ENCODE measurements at places on chromosomes 16 and 17.
A peak's percentile ranks its signal among the peaks of the same experiment; 100 is the strongest.

GRCh38 chr17:30921544-30922196 lies at the start of gene ADAP2:
ADAP2 (plus strand) TSS chr17:30921945; CDS start chr17:30922015, 70 bp downstream.
- DNase-seq = no peak

DNA sequence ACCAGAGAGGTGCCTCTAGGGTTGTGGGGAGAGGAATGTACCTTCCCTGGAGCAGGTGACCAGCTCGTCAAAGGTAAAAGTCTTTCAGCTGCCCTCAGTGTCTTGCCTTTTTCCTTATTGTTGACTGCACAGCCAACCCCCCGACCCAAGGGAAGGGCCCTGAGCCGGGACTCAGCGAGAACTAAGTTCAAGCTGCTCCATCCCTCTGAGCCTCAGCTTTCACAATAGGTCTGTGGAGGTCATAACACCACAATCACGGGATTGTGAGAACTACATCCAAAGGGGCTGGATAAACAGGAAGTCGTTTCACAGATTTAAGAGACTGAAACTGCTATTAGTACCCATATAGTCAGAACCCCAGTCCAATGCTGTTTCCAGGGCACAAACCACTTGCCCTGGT lies 2.6 kb upstream of the KRT36 start:
- no peak for DNase-seq

DNA sequence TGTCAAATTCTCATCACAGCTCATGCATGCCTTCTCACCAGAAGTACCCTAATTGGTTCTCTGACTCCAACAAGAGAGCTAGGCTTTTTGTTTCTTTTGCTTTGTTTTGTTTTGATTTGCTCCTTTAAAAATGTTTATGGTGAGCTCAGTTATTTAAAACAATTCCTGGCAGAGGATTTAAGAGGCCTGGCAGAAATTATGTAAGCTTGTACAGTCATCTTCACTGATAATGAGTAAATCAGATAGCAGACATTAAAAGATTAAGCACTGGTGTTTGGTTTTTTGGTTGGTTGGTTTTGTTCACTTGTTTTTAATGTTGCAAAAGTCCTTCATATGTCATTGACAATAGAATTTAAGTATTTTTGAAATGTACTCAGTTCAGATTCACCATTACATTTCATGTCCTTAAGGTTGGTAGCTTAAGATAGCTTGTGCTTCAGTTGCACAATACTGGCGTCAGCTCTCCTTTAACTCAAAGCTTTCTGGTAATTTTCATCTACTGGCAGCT lies 378.9 kb downstream of the CDH13 start:
- no peak for DNase-seq

- DNase-seq = no peak
Measured at GRCh38 chr16:84531671-84532111, 27.2 kb upstream of the MEAK7 start.

GRCh38 chr16:70808371-70808770 lies 7.4 kb upstream of the VAC14 start:
- DNase-seq = no peak

DNA sequence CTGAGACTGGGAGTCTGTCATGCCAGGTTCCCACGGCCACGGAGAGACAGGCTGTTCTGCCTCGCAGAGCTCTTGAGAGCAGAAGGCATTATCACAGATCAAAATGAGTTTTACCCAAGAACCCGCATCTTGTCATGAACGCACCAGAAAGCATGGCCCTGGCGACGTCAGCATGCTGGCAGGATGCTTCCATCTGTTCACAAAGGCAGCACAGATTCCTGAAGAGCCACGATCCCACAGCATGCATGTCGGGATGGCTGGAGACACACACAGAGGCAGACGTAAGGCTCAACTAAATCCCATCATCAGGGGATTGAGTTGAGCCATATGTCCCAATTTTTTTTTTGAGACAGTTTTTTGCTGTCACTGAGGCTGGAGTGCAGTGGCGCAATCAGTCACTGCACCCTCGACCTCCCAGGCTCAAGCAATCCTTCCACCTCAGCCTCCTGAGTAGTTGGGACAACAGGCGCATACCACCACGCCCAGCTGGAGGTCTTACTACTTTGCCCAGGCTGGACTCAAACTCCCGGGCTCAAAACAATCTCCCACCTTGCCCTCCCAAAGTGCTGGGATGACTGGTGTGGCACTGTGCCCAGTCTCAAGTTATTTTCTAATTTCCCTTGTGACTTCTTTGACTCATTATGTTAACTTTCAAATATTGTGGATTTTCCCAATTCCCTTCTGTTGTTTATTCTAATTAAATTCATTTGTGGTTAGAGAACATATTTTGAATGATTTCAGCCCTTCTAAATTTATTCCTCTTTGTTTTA lies 11.1 kb downstream of the FANCA start:
- no peak for DNase-seq

DNA sequence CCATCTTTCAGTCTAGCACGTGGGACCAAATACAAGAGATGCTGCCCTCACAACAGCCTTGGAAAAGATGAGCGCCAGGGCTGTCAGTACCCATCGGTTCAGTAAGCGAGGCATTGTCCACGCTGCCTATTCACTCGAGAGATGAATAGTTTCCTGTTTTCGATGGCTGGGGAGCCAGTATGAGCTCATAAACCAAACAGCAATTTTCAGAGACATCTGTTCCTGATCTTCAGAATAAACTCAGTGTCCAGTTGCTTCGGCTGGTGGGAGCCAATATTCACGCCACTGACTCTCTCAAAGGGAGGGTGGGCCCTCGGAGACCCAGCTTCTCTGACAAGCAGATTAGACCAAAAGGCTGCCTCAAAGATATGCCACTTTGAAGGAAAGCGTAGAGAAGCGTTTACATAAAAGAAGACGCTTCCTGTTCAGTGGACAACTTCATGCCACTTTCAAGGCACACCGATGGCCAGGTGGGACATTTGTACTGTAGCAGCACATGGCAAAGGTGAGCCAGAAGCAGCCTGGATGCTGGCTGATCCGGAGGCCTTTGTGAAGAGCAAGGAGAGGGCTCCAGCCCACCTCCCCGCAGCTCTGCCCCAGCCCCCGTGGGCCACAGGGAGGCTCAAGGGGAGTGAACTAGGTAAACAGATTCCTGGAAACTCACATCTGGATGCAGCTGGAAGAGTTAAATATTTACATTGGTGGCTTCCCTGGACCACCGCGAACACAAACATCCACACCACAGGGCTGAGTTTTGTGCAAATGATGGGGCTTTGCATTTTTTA lies 6.0 kb downstream of the TIMM22 start:
- no peak for DNase-seq

DNA sequence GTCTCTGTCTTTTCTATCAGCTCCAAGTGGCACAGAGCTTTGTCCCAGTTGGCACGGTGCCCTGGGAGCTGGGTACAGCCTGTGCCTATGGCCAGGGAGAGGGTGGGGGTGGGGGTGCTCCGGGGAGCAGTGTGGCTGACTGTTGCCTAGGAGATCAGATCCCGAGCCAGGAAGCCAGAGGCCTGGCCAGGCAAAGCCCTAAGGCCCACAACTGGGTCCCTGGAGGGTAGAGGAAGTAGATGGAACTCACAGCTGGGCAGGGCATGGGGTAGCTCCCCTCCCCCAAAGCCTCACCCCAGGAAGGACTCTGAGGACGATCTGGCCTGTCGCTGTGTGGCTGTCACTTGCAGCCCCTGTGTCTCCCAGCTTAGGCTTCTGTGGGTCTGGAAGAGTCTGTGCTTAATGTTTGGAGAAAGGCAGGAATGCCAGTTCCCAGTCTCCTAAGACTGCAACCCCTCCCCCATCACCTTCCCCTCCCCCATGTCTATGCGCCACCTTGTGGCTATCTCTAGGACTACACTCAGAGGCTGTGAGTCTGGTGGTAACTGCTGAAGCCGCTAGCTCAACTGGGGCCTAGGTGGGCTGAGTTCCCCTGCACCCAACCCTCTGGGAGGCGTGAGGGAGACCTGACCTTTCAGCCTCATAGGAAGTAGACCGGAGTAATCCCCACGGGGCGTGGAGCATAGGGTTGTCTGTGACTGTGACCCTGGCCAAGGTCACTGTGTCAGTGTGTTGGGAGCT lies 12.6 kb downstream of the THRA start:
- DNase-seq = no peak

GRCh38 chr16:79532785-79533184 lies 67.8 kb downstream of the MAF start:
- no peak for DNase-seq

DNA sequence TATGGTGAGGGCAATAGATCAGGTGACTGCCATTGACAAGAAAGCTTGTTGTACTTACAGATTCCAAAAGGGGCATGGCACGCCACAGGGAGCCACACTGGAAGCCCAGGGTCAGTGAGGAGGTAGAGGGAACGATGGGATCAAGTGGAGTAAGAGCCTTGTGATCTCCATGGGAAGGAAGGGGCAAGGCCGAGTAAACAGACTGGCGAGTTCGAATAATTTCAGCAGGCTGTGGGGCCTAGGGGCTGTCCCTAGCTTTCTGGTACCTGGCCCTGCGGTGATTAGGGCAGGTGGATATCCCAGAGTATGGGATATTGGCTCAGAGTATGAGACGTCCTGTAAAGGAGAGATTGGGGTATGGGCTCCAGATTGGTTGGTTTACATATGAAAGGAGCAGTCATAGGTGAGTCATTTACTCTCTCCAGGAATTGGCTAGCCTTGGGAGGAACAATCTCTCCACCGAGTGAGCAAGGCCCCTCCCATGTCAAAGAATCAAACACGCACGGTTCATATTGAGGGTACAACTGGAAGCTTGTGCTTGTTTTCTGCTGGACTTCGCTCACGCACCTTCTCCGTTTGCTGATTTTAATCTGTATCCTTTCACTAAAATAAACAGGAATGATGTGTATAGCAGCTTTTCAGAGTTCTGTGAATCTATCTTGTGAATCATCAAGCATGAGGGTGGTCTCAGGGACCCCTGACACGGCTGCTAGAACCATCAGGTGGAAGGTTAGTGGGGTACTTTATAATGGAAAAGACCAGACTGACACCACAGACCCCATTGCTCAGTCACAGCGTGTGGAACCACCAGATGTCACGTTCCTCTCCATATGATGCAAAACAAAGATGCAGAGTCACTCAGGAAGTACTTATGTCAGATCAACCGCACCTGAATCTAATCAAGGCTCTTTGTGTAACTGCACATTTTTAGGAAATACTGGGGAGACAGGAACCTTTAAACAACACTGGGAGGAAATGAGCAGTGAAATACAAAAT lies 27.9 kb downstream of the GABARAPL2 start:
- no peak for DNase-seq

GRCh38 chr17:61294777-61295176 lies 104.9 kb upstream of the TBX2 start:
- peak; percentile 54 for DNase-seq

DNA sequence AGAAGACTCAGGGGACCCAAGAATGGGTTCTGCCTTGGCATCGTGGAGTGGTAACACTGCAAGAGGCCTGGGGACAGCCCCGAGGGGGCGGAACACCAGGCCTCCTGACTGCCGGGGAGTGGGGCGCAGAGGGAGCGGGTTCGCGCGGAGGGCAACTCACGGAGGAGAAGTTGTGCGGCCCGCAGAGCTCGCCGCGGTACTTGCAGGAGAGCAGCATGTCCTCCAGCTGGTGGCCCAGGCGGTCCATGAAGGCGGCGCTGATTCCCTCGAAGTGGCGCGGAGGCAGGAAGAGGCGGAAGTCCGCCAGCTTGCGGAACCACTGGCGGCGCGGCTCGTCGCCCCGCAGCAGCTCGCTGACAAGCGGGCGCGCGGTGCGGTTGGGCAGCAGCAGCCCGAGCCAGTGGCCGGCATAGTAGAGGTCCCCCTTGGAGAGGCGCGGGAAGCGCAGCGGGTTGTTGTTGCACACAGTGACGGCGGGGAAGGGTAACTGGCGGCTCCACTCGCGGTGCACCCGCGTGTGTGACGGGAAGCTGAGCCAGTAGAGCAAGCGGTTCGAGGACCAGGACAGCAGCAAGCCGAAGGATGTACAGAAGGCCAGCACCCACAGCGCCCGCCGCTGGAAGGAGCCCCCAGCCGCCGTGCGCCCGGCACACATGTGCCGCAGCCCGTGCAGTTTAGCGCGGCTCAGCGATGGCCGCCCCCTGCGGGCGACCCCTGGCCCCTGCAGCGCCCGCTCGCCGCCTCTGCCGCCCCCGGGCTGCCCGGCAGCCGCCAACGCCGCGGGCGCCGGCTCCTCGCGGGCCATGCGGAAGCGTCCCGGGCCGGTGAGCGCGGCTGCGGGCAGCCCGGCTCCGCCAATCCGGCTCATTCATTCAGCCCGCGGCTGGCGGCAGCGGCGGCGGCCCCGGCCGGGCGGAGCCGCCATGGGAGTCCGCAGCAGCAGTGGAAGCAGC lies 1.6 kb downstream of the ASIC2 start:
- DNase-seq = no peak

DNA sequence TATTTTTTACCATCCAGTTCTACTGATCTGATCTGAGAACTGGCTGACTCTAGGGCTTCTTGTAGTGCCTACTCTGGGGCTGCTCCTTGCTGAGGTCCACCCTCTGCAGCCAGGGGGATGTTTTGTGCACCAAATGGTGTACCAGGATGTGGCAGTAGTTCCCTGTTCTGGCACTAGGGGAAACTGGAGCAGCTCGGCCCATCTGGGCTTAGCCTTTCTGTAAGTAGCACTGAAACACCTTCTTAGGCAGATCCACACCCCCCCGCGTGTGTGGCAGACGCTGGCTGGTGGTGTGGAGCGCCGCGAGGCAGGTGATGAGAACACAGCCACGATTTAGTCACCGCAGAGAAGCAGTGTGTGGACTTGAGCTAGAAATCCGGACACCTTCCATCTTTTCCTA lies 17.0 kb downstream of the DUSP14 start:
- no peak for DNase-seq

- no peak for DNase-seq
Measured at GRCh38 chr16:24970708-24971107, 44.5 kb downstream of the ARHGAP17 start.

DNA sequence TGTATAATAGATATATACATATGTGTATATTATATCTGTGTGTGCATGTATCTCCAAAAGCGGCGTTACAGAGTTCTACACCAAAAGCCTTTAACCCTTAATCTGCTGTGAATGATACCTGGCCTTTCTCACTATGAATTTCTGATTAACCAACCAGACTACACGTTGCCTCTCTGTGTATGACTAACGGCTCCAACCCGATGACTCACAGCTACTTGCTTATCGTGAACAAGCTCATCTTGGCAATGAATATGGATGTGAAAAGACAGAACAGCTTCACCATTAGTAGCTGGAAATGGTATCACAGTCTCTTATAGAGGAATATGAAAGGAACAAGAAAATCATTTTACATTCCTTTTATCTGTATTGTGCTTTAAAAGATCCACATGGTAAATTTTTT lies 23.8 kb upstream of the ARHGAP44 start:
- peak; percentile 42 for DNase-seq

DNA sequence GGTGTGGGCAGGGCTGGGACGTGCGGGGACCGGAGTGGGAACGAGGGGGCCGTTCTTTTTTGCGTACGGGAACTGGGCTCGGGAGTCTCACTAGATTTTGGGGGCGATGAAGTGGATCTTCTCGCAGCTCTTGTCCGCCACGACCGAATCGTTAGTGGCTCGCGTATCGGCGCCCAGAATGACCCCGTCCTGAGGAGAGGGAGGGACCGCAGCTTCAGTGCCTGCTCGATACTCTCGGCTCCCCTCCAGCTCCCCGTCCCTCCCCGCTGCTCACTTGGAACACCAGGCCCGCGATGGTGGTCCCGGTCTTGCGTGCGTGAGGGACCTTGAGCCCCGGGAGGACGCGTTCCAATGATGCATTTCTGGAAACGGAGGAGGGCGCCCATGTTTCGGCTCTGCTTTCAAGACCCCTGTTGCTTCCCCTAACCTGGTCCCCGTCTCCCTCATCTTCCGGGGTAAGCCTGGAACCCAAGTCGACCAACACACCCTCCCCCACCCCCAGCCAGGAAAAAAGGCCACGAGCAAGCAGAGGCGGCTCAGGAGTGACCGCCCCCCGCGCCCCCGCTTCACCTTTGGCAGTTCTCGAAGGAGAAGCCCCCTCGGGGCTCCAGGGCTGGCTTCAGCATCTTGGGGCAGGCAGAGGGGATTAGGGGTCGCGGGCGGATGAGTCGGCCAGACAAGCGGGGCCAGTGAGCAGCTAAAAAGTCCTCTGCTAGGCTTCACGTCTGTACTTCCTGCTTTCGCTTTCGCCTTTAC lies at the start of gene PSMB10:
PSMB10 (minus strand) TSS at position 727 of the 756 bp plus-strand sequence; CDS start at position 626, 101 bp downstream.
- no peak for DNase-seq

All from kidney epithelial cell (primary cell).